ENCODE measurements at places on chromosomes 16 and 17. TPM values are rescaled to one million over a fixed set of nuclear protein-coding genes. Genes with fewer than 3 reads are reported as not detected.

Gene MYH8
- not detected for total RNA-seq

DNA sequence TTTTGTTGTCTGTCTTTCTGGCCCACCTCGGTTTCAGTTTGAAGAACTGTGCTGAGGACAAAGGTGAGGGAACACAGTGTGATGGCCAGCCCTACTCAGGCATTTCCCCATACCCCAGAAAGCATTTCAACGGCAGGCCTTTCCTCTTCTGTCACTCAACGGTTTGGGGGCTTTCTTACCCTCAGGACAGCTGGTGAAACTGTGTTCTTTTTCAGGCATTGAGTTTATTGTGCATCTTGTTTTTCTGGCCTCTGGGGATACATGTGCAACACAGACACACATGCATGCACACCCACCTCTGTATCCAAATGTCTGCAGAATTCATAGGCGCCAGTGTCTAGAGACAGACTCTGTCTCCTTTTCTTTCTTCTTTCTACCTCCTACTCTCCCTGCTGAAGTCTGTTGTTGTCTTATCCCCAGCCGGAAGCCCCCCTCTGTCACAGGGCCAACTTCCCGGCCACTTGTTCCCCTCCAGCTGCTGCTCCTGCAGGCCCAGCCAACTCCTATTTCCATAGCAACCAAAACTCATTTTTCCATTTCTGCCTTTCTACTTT is 17.0 kb downstream of the CHD9 start:
- peak overlapping the region; percentile 50 for H3K27ac ChIP-seq
- H3K36me3 ChIP-seq: no peaks in the 10 kb centered on the region
- no peak for DNase-seq
- no peaks in the 10 kb centered on the region for H3K27me3 ChIP-seq
- peaks cover 28% of the 10 kb centered on the region for H3K4me1 ChIP-seq

Gene BCL6B
- 6.1 TPM for total RNA-seq

Gene TMC8
- 2.6 TPM for total RNA-seq

DNA sequence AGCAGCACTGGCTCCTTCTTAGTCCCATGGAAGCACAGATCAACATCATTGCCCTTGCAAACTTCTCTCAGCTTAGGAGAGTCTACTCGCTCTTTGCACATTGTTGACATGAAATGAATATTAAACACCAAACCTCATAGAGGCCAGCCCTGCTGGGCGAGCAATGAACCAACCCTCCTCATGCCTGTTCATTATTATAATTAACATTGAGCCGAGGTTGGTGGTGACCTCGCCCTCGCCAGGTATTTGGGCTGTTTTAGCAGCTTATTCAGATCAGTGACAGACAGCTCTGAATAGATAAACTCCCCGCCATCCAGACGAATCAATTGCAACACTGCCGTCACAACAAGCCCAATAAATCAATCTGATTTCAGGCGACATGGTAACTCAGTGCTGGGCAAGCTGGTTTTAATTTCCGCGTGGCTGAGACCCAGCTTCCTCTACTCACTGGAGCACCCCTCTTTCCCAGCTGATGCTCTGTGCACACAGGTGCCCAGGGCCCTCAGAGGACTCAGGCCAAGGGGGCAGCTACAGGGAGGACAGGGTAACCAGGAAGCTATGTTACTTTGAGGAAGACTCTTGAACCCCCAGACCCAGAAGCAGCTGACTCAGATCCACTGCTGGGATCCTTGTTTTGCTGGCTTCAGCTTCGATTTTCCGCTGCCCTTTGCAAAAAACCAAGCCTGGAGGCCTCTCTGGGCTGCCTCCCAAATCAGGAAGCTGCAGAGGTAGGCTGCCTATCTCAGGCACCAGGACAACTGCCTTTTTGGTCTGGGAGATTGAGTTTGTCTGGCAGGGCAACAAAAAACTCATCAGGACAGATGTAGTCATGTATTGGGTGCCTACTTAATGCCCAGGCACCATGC is 10.7 kb upstream of the SEZ6 start:
- H3K4me1 ChIP-seq: no peaks in the 10 kb centered on the region
- no peak overlapping the region for H3K27ac ChIP-seq
- no peaks in the 10 kb centered on the region for H3K27me3 ChIP-seq
- H3K36me3 ChIP-seq: no peaks in the 10 kb centered on the region

- no peaks in the 10 kb centered on the region for H3K4me1 ChIP-seq
- H3K36me3 ChIP-seq: peaks cover 11% of the 10 kb centered on the region
- H3K27me3 ChIP-seq: no peaks in the 10 kb centered on the region
- H3K4me3 ChIP-seq: peak overlapping the region; percentile 83
Measured at GRCh38 chr17:28744104-28744971, 527 bp downstream of the TRAF4 start.

GRCh38 chr16:80027007-80027965 is 426.7 kb upstream of the MAF start:
- H3K36me3 ChIP-seq: no peaks in the 10 kb centered on the region
- H3K27ac ChIP-seq: no peak overlapping the region
- DNase-seq: peak; percentile 79
- H3K4me1 ChIP-seq: no peaks in the 10 kb centered on the region
- H3K4me3 ChIP-seq: peak overlapping the region; percentile 1

Measured in right atrium auricular region (tissue), 2 donors.